ENCODE measurements at places on chromosomes 3 and 15. TPM values are rescaled to one million over a fixed set of nuclear protein-coding genes. Genes with fewer than 3 reads are reported as not detected.

DNA sequence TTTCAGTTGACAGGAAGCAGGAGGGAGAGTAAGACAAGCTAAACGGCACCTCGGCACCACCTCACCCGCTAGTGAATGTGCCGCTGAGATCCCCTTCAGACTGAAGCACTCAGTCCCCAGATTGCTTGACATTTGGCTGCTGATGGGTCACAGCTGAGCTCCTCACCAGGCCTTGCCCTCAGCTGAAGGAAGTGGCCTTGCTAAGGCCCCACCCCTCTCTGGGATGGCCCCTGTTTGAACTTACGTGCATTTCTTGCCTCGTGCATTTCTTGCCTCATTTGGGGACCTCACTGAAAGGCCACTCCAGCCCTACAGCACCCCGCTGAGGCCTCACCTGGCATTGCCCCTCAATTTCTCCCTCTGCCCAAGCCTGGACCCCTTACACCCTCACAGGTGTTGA lies 39.8 kb downstream of the EOGT start:
- no peak for DNase-seq

Gene ROBO2
- 0.11 TPM for total RNA-seq

Gene ZNF80
- not detected for total RNA-seq

Gene SCAPER
- 31.9 TPM for total RNA-seq
